ENCODE measurements at places on chromosomes 6 and 20.

DNA sequence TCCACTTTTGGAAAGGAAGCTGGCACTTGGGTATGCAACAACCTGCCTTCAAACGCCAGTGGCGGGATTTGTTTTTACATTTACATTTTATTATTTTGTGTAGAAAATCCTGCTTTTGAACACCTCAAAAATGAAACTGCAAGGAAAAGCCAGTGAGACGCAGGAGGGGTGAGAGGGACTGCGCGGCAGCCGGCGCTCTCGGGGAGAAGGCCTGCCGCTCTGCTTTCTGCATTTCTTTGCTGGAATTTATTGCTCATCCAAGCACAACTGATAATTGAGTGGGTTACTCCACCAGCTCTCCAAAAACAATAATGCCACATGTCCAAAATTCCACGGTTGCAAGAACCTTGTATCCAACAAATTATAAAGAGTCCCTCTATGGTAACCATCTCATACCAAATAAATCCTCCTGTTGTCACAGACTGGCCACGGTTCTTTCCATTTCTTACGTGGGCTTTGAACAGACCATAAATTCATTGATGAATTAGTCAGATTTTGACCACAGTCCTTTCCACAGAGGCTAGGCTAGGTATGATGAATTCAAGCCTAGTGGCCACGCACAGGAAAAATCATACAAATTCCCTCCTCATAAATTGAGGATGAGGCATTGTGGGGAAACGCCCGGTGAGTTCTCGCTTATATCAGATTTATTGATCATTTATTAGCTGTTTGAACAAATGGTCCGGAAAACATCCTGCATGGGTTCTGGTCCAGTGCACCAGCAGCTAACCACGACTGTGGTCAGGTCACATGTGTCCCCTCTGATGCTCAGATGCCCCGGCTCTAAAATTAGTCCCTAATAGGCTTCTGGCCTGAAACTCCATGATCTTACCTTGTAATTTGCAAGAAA lies 31.6 kb upstream of the FOXC1 start:
- DNase-seq, result no peak

- DNase-seq, result no peak
Observed at GRCh38 chr6:169942173-169942572, 190.8 kb downstream of the ERMARD start.

- DNase-seq, result peak; percentile 61
Observed at GRCh38 chr6:125810445-125810844, 19.7 kb downstream of the NCOA7 start.

- DNase-seq, result no peak
Observed at GRCh38 chr6:125853756-125854155, 63.0 kb downstream of the NCOA7 start.

DNA sequence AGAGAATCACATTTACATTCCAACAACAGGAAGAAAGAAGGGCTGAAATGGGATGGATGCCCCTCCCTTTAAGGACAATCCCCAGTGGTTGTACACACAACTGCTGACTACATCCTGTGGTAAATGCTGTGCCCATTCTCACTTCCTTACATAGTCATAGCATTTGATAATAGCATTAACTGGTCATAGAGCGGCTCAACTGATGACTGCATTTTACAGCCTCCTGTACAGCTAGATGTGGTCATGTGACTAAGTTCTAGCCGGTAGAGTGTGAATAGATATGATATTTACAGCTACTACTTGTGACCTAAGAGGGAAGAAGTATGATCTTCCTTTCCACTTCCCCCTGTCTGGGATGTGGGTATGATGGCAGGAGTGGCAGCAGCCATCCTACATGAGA lies 24.7 kb downstream of the KCNK17 start:
- no peak for DNase-seq

DNA sequence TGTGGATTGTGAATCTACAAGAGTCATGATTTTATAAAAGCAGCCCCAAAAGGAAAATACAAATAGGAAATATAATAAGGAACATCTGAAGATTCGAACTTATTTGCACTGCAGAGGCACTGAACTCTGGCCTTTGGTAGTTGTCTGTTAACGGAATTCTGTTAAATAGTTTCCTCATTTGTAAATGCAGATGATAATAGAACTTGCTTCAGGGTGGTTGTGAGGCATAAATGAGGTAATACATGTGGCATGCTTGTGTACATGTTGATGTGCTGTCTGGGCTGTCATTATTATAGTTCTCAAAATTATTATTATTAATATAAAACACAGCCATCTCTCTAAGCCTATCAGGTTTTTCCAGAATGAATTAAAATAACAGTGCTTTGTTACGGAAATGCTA lies 302.0 kb downstream of the NRN1 start:
- DNase-seq, result no peak

GRCh38 chr6:37531437-37532036 lies 31.8 kb upstream of the CCDC167 start:
- DNase-seq, result no peak

- no peak for DNase-seq
Observed at GRCh38 chr6:154430481-154430919, 73.9 kb upstream of the IPCEF1 start.

GRCh38 chr6:47147175-47147727 lies 105.1 kb upstream of the ADGRF1 start:
- DNase-seq, result no peak

GRCh38 chr6:71498638-71499037 lies 210.0 kb downstream of the OGFRL1 start:
- DNase-seq, result no peak

DNA sequence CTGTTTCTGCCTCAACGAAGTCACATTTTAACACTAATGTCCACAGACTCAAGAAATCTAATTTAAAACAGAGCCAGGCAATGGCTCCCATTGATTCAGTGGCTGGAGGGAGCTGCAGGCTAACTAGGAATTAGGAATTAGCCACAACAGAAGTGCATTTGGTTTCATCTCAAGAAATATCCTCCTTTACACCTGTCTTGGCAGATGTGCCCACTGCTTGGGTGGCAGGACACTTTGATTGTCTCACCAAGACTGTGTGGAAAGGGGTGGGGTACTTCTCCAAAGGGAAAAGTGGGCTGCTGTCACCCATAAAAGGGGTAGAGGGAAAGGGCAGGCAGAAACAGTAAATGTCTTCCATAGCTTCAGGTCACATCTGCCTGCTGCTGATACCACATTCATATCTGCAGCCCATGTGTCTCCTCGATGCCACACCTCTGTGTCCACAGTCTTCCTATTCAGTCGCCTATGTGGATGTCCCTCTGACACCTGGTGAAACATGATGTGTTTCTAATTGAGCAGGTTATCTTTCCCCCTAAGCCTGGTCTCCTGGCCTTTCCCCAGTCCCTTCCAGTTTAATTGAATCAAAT lies 10.9 kb upstream of the OSER1 start:
- DNase-seq, result no peak

Data from NAMALWA (cell line).